Natural killer cell (primary cell): ENCODE measurements at places on chromosomes 16 and 17. TPM values are rescaled to one million over a fixed set of nuclear protein-coding genes. Genes with fewer than 3 reads are reported as not detected.
A peak's percentile ranks its signal among the peaks of the same experiment; 100 is the strongest.

DNA sequence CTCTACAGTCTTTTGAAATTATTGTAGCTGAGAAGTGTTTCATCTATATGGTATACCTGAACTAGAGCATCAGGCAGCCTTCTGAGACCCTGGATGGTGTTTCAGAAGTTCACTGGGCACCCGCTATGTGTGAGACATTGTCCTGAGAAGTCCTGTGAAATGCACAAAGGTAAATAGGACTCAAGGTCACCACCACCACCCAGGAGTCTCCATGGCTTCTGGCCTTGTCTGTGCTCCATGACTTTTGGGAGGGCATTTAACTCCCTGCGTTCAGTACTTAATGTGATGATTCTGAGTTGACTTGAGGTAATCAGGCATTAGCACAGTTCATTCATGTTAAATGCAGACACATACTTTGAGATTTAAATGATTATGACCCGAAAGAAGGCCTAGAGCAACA lies 1.1 kb downstream of the MLYCD start:
- no peak for DNase-seq

The MPP3 gene
- total RNA-seq = not detected

- DNase-seq = peak; percentile 29
Measured at GRCh38 chr17:82486231-82487094, 27.9 kb downstream of the NARF start.

GRCh38 chr17:64156670-64157069 lies 26.7 kb upstream of the ERN1 start:
- DNase-seq = no peak

DNA sequence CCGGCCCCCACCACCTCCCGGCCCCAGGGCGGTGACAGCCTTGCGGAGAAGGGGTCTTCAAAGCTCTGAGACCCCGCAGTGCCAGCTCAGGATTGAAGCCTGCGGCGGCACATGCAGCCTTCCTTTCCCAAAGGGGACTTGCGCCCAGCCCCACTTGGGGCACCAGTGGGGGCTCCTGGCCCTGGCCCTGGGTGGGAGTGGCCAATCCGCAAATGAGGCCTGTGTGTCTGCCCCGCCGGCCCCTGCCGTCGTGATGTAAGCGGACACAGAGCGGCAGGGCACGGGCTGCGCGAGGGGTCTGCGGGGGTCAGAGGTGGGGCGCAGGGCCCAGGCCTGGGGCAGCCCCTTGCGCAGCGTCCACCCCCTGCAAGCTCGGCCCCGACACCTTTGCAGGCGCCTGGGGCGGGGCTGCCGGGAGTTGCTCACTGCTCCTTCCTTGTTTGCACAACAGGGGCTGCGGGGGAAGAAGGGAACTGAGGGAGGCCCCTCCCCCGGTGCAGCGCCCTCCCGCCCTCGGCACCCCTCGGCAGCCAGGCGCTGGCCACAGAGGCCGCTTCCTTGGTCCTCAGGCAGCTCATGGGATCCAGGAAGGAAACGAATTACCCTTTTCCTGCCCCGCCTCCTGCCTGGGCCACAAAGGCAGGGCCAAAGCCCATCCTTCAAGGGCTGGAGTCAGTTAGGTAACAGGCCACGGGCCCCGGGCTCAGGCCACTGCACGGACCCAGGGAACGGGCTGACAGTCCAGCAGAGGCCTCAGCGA lies 2.9 kb downstream of the SLC16A3 start:
- peak; percentile 41 for DNase-seq

The SPHK1 gene
- total RNA-seq = 9.2 TPM

DNA sequence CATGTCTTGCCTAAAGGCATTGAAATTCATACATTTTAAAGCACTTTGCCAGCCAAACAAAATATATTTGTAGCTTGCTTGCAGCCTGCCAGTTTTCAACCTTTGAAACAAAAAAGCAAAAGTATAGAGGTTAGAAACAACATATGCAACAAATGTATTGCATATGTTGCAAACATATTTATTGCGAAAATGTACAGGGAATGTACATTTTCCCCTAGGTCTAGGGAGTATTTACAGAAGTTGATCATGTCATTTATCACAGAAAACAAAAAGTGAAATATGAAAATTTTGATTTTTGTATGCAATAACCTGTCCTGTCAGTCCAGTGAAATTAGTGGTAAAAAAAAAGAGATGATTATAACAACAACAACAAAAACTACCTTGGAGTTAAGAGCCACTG lies 171.5 kb downstream of the SPECC1 start:
- no peak for DNase-seq

The DUSP3 gene
- total RNA-seq = 15.9 TPM

DNA sequence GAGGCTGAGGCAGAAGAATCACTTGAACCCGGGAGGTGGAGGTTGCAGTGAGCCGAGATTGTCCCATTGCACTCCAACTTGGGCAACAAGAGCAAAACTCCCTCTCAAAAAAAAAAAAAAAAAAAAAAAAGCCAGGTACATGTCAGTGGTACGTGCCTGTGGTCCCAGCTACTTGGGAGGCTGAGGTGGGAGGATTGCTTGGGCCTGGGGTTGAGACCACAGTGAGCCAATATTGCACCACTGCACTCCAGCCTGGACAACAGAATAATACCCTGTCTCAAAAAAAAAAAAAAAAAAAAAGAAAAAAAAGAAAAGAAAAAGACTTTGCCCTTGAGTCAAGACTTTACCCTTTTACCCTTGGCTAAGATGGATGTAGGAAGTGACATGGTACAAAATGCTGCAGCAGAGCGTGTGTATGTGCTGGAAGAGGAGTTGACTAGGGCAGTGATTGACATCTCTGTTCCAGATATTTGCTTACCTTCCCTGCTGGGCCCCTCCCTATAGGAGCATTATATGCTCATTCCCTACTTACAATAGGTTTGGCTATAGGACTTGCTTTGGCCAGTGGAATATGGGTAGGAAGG lies 10.6 kb downstream of the STX4 start:
- DNase-seq = no peak

DNA sequence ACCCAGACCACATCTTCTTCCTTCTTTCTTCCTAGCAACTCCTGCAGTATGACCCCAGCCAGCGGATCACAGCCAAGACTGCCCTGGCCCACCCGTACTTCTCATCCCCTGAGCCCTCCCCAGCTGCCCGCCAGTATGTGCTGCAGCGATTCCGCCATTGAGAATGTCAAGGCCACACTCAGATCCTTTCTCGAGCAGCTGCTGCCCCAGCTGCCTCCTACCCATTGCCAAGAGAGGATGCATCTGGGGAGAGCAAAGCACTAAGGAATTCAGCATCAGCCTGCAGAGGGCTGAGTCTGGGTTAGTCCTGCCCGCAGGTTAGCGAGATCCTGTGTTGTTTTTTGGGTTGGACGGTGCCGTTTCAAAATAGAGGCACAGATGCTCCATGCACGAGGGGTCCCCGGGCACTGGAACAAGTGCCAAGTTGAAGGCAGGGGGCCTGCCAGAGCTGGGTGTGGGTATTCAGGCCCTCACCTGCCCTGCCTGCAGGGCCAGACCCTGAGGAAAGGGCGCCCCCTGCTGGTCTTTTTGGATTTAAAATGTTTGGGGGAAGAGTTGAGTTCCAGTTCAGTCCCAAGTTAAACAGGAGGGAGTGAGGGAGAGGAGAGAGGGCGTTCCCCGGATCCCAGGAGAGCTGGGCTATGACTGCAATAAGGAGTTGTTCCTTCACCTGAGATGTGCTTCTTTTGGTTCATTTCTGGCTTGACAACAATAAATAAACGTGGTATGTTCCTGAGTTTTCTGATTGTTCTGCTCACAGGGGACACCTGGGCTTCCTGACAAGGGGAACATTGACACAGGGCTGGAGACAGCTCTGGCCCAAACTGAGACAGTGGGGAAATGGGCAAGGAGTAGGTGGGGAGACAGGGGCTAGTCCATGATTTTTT lies 4.9 kb downstream of the CDK3 start:
- peak; percentile 60 for DNase-seq

DNA sequence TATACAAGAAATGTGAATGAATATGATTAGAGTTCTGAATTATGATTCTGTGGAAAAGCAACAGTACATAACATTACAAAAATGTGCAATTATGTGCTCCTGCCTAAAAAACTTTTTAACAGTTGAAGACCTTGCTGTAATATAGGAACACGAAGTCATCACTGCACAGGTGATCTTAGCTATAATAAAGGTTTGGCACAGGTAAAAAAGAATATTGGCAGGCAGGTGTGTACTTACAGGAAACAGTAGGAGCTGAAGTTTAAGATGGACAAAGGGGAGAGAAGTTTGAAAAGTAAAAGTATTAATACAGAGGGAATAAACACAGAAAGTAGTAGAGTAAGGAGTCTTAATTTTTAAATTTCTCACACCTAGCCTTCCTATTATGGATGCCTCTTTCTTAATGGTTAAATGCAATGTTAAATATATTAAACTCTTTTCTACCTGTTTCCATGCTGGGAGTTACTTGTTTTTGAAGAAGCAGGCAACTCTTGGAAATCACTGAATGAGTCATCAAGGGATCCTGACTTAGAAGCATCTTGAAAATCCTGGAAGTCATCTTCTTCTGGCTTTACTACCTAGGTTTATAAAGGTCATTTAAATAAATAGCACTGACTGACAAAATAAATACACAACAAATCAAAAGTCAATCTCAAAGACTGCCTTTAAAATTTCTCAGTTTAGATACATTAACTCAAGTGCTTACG lies 40.7 kb downstream of the SYNRG start:
- no peak for DNase-seq

DNA sequence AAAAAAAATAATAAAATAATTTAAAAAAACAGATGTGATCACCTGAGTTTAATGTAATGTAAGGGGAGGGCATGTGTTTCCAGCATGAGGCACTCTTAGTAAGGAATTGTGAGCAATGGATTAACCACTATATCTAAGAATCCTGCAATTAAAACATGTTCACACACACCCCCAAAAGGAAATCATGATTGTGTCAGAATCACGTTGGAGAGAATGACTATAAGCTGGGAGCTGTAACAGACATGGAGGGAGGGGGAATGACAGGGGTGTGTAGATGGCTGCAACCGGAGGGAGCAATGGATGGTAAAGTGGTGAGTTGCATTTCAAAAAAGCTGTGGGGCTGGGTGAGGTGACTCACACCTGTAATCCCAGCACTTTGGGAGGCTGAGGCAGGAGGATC lies 13.6 kb upstream of the CCL22 start:
- no peak for DNase-seq

The KRTAP9-2 gene
- total RNA-seq = not detected

- DNase-seq = no peak
Measured at GRCh38 chr16:68324780-68325357, 14.1 kb downstream of the PRMT7 start.

The PRKCB gene
- 222 TPM for total RNA-seq

GRCh38 chr16:11585460-11586377 lies 1.0 kb downstream of the LITAF start:
- DNase-seq = peak; percentile 48

The KRTAP4-4 gene
- not detected for total RNA-seq

The ABCC3 gene
- total RNA-seq = 13.2 TPM

GRCh38 chr16:74186561-74186971 lies 110.0 kb upstream of the PSMD7 start:
- no peak for DNase-seq

- DNase-seq = no peak
Measured at GRCh38 chr16:23498863-23499262, 11.4 kb downstream of the GGA2 start.

DNA sequence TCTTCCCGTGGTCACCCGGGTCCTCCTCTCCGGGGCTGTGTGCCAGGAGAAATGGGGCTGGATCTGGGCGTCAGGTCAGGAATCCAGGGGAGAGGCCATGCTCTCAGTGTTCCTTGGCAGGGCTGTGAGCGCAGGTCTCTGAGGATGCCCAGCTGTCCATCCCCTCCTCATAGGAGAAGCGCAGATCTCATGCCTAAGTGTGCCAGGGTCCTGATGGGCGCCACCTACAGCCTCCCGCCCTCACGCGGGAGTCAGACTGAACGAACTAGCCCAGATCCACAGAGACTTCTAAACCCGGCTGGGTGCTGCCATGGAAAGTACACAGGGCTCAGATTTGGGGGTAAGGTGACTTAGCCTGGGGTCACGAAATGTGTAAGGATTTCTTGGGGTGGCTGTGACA lies 24.3 kb downstream of the MGRN1 start:
- no peak for DNase-seq

GRCh38 chr16:29745853-29746345 lies at the start of gene C16orf54:
C16orf54 (minus strand) TSS chr16:29745990; CDS start chr16:29744951, 1,039 bp downstream.
- DNase-seq = peak; percentile 97

GRCh38 chr16:86479419-86479818 lies 30.9 kb upstream of the FOXF1 start:
- DNase-seq = no peak
